Activated CD4-positive, alpha-beta T cell treated with anti-CD3 and anti-CD28 coated beads, Interleukin-2, amount 50 U/mL, for 1 hour (primary cell): ENCODE measurements at places on chromosomes 16 and 17.

DNA sequence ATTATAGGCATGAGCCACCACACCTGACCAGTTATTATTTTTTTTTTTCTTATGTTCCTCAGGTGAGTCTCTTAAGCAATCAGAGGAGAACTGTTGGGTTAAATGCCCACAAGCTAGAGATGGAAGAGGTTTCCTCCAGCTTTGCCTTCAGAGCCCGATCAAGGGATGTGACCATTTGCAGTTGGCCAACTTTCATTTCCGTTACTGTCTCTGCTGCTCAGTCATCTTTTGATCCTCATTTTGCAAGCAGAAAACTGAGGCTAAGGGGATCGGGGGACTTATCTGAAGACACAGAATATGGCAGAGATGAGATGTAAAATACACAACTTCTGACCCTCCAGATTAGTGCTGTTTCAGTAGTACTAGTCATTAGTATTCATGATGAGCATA, 188.8 kb downstream of the RAB11FIP4 start:
- no peak for DNase-seq

GRCh38 chr17:60656499-60656898, 21.2 kb upstream of the BCAS3 start:
- no peak for DNase-seq

- peak; percentile 43 for DNase-seq
Measured at GRCh38 chr17:5418858-5419355, 555 bp downstream of the NUP88 start.

DNA sequence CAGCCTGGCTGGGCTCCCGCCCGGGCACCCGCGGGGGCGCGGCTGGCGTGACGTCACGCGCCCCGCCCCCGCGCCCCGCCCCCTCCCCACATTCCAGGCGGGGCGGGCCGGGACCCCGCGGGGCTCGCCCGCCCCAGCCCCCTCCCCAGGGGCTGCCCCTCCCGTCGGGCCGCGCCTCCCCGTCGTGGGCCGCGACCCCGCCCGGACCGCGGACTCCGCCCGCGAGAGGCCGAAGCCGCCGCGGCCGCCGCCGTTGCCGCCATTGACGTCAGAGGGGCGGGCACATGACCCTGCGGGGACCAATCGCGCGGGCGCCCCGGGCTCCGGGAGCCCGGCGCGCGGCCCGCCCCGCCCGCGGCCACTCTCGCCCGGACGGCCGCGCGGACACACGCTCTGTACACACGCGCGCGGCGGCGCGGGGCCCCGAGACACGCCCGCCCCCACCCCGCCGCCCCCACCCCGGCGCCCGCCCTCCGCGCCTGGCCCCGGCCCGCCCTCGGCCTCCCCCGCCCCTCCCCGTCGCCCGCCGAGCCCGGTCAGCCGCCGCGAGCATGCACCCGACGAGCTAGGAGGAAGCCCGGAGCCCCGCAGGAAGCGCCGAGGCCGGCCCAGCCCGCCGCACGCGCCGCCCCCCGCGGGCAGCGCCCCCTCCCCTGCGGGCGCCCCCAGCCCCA, at the start of gene CMIP:
TSS of gene CMIP (plus strand) at position 361 of the 674 bp plus-strand sequence.
- DNase-seq, result peak; percentile 73

DNA sequence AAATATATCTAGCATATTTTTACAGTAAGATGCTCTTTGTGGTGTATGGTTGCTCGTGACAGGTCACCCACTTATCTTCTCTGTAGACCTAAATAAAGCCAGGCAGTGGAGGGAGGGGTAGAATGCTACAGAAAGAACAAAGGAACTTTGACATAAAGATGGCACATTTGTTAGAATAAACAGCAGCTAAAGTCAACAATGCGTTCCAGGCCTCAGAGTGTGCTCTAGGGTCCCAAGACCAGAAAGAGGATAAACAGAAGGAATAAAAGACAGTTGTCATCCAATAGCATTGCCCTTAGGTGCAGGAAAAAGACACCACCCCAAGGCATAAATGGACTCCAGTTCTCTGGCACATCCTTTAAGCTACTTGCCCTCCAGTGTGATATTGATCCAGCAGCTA, 523.0 kb upstream of the CDH11 start:
- DNase-seq, result no peak

- DNase-seq, result no peak
Measured at GRCh38 chr16:74950511-74950910, 34.4 kb downstream of the WDR59 start.
